ENCODE measurements at places on chromosomes 16 and 17. TPM values are rescaled to one million over a fixed set of nuclear protein-coding genes. Genes with fewer than 3 reads are reported as not detected.

Gene NOS2
- under 0.01 TPM for total RNA-seq

Gene PTX4
- total RNA-seq, result not detected

Gene DBNDD1
- total RNA-seq, result 0.97 TPM

Gene ZNF286A
- total RNA-seq, result 39.1 TPM

All from articular chondrocyte of knee joint (primary cell).